ENCODE measurements at places on chromosomes 5 and 9.

GRCh38 chr5:39013938-39014337 is 60.3 kb downstream of the RICTOR start:
- DNase-seq: no peak

- no peak for DNase-seq
Observed at GRCh38 chr9:125683486-125683885, 23.5 kb downstream of the MAPKAP1 start.

- DNase-seq: no peak
Observed at GRCh38 chr5:96649681-96650540, 12.3 kb upstream of the CAST start.

DNA sequence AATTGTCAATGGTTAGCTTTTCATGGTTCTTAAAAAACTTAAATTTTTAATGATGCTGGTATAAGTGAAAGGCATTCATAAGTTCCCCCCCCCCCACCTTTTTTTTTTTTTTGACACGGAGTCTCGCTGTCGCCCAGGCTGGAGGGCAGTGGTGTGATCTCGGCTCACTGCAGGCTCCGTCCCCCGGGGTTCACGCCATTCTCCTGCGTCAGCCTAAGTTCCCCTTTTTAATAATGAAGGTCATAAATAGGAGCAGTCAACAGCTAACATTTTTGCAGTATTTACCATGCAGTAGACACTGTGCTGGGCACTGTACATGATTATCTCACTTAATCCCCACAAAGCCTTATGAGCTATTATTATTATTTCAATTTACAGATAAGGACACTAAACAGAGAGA is 556.3 kb downstream of the PDE4D start:
- no peak for DNase-seq

DNA sequence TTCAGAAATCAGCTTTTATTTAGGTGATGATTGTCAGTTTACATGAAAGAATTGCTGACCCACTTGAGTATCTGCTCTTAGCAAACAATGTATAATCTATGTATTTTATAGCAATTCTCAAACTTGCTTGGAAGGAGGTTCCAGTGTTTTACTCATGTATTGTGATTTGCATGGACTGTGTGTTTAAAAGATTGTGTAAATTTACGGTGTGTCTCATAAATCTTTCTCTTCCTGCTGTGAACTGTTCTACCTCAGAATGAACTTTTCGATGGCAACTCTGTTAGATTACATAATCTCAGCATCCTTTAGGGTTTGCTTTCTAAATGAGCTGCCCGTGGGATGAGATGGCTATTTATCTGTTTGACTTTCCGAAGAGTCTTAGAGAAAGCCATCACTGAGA is 122.5 kb downstream of the MEF2C start:
- no peak for DNase-seq

DNA sequence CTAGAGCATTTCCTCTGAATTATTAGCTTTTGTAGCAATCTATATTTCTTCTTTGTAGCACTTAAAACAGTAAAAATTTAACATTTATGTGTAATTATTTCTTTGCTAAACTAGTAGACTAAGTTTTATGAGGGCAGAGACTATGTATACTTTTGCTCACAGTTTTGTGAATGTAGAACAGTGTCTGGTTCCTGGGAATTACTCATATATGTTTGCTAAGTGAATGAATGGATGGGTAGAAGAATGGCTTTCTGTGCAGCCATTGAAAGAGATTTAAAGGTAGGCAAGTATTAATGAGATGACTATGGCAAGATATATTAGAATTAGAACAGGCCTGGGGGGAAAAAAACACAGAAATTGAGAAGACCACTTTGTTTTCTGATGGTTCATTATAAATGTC is 140.1 kb downstream of the PAM start:
- DNase-seq: no peak

DNA sequence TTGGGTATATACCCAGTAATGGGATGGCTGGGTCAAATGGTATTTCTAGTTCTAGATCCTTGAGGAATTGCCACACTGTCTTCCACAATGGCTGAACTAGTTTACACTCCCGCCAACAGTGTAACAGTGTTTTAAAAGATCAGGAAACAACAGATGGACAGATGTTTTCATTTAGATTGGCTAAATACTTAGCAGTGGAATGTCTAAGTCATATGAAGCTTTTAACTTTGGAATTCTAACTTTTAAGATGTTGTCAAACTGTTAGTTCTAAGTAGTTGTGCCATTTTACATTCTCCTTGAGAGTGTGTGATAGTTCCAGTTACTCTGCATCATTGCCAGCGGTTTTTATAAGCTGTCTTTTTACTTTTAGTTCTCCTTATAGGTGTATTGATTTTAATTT is 688.8 kb downstream of the SEMA5A start:
- no peak for DNase-seq

Data from NCI-H1048 (cell line).